ENCODE measurements at places on chromosomes 7 and 10.

GRCh38 chr7:55723621-55723941 is 139.0 kb downstream of the SEPTIN14 start:
- DNase-seq = no peak

- DNase-seq = no peak
These were observed 99.8 kb downstream of the KCNMA1 start for GRCh38 chr10:77537720-77538373.

DNA sequence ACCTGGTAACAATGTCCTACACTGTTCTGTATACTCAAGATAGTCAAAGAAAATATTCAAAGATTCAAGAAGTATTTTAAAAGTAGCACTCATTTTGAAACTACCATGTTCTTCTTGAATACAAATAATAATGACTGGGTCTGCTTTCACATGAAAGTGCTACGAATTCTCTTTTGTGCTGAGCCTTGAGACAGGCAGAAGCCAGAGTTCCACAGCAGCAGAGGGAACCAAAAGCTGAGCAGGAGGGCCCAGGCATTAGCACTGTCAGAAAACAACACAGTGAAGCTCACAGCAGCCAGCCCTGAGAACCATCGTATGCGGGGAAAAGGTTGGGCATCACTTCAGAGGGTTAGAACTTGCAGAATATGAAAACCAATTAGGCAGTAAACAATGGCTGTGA is 38.9 kb downstream of the ANKMY2 start:
- no peak for DNase-seq

- DNase-seq = no peak
These were observed 92.6 kb upstream of the TCF7L2 start for GRCh38 chr10:112857493-112857892.

- peak; percentile 80 for DNase-seq
These were observed 163.8 kb upstream of the KLF6 start for GRCh38 chr10:3948843-3949242.

GRCh38 chr10:79492839-79493238 is 19.5 kb upstream of the EIF5AL1 start:
- no peak for DNase-seq

GRCh38 chr7:151784853-151785680 is 91.8 kb downstream of the PRKAG2 start:
- no peak for DNase-seq

- DNase-seq = no peak
These were observed 517 bp downstream of the SRGN start for GRCh38 chr10:69088471-69088769.

GRCh38 chr10:70462349-70462984 is 16.1 kb upstream of the PALD1 start:
- DNase-seq = no peak

GRCh38 chr10:7696545-7696944 is 6.6 kb upstream of the ITIH2 start:
- no peak for DNase-seq

DNA sequence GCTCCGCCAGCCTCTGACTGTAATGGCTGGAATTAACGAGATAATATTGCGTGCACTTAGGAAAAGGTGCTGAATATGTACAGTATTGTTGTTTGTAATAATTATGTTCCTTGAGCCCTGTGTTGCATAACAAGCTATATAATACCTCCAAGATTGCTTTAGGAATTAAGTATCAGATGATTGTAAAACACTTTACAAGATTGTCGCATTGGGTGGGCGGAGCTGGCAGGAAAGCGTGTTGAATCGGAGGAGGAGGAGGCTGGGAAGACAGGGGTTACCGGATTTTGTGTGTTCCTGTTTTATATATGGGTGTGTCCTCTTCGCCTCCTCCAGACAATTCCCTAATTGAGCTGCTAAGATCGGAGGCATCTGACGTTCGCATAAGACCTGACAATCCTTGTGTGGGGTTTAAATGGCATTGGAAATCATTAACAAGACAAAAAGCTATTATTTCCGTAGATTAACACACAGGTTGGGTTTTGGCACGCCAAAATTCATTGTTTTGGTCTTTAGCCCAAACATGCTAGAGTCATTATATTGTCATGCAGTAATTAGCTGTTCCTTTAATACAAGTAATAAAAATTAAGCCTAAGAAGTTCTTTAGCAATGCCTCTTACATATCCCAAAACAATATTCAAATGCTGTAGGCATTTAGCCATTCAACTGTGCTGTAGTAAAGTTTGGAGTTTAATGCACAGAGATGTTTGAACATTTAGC is 192.9 kb upstream of the SH2B2 start:
- DNase-seq = no peak

GRCh38 chr7:99808766-99809165 is 19.0 kb upstream of the CYP3A43 start:
- DNase-seq = no peak

DNA sequence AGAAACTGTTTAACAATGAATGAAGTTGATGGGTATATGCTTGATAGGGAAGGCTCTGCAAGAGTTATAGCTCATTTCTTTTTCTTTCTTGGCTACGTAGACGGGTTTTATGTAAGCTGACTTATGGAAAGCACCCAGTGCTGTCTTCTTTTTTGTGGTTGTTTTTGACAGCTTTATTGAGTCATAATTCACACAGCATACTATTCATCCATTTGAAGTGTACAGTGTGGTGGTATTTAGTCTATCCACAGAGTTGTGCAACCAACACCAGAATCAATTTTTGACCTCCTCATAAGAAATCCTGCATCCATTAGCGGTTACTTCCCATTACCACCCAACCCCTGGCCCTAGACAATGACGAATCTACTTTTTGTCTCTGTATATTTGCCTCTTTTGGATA is 240.6 kb upstream of the KIAA1217 start:
- DNase-seq = no peak

GRCh38 chr7:74560086-74560719 is 97.3 kb upstream of the GTF2I start:
- no peak for DNase-seq

DNA sequence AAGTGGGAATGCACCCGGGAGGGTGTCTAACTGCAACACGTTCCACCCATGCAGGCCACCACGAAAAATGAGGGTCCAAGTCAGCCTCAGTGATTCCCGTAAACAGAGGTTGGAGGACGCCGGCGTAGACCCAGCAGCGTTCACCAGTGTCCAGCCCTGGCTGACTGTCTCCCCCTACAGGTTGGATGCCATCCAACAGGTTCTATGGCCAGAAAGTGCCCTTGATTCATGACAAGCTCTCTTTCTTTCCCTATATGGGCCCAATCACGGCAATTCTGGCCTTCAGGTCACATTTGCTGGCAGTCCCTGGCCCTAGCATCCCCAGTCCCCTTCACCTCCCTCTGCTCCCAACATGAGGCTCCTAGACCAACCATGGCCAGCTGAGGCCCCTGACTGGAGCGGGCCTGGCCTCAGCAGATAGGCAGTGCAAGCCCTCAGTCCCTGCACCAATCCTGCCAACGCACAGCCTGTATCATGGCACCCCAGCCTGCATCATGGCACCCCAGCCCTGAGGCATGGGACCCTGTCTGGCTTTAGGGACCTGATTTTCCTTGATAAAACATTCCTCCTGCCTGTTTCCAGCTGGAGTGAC is 227.4 kb downstream of the GRID1 start:
- DNase-seq = peak; percentile 41

DNA sequence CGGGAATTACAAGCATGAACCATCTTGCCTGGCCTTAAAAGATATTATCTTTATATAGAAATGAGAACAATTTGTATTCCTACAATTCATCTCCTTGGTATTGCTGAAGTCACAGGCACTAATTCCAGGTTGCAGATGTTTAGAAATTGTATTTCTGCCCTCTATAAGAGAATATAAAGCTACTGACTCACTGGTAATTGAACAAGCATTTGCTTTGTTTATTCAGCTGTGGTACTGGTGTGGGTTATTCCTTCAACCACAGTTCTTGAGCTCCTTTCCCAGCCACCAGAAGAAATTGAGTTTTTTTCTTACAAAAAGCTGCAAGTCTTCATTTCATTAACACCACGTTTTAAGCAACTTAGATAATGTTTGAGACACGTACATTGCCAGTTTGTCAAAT is 29.0 kb upstream of the MPP7 start:
- DNase-seq = no peak

DNA sequence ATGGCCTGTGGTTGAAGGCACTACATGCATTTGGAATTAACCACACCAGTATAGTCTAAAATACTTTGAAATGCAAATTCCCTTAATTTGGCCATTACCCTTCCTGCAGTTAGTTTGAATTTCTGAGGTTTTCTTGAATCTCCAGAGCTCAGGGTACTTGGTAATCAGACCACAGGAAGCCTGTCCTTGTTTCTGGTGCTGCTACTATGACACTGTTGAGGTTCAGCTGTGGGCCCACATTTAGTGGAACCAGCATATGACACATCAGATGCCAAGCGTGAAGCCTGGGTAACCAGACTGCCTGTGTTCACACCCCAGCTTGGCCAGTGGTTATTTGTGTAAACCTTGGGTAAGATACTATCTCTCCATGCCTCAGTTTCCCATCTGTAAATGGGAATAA is 124.3 kb downstream of the SNX10 start:
- DNase-seq = no peak

- no peak for DNase-seq
These were observed 53.1 kb downstream of the SHOC2 start for GRCh38 chr10:110972231-110973134.

DNA sequence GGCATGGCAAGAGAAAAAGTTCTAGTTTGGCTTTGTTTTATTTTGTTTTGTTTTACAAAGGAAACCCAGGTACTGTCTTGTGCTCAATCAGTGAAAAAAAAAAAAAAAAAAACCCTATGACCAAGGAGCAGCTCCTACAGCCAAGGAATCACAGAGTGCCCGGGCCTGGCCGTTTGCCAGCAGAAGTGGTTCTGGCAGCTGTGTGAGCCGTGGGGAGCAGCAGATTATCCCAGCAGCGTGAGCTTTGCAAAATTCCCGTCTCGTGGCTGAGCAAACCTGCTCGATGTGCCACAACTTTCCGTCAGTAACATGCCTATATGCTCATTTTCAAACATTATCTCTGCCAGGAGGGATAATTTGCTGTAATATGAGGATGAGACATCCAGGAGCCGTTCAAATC is 293.7 kb downstream of the POU6F2 start:
- no peak for DNase-seq

DNA sequence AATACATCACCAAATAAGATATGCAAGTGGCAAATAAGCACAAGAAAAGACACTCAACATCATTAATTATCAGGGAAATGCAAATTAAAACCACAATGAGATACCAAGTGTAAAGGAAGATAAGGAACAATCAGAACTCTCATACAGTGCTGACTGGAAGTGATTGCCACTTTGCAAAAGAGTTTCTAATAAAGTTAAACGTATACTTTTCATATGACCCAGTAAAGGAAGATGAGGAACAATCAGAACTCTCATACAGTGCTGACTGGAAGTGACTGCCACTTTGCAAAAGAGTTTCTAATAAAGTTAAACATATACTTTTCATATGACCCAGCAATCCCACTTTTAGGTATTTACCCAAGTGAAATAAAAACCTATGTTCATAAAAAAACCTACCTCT is 12.2 kb upstream of the JMJD1C start:
- no peak for DNase-seq

Measured in activated CD4-positive, alpha-beta T cell treated with anti-CD3 and anti-CD28 coated beads, Interleukin-2, amount 50 U/mL, for 48 hours (primary cell).